ENCODE measurements at places on chromosomes 6 and 20.

DNA sequence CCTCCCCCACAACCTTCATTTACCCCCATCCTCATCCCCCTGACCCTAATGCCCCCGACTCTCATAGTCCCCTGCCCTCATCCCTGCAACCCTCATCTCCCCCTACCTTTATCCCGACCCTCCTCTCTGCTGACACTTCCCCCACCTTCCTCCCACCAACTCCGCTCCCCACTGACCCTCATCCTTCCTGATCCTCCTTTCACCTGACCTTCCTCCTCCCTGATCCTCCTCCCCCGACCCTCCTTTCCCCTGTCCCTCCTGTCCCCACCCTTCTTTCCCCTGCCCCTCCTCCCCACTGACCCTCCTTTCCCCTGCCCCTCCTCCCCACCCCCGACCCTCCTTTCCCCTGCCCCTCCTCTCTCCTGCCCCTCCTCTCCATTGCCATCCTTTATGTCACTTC lies 7.1 kb downstream of the TREML2 start:
- no peak for DNase-seq

- no peak for DNase-seq
Observed at GRCh38 chr6:142294679-142295078, 7.1 kb upstream of the ADGRG6 start.

GRCh38 chr20:35539756-35540212 lies 2.1 kb upstream of the ERGIC3 start:
- DNase-seq, result peak; percentile 53

DNA sequence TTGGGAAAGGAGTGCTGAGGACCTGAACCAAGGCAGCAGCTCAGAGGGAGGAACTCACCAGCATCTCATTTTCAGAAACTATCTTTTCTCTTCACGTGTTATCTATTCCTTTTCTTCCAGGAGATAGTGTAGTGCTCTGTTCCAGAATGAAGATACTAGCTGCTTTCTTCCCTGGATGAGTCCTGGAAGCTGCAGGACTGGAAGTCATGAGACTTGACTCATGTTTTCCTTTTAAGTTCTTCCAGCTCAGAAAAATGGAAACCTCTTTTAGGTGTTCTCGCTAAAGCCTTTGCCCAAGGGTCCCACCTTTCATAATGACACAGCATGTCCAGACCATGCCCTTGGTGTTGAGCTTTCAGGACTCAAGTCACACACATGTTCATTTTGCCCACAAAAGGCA lies 106.7 kb downstream of the UNC5CL start:
- no peak for DNase-seq

- DNase-seq, result no peak
Observed at GRCh38 chr6:551829-552350, 105.0 kb downstream of the HUS1B start.

GRCh38 chr6:138597336-138597735 lies 98.0 kb upstream of the NHSL1 start:
- DNase-seq, result no peak

DNA sequence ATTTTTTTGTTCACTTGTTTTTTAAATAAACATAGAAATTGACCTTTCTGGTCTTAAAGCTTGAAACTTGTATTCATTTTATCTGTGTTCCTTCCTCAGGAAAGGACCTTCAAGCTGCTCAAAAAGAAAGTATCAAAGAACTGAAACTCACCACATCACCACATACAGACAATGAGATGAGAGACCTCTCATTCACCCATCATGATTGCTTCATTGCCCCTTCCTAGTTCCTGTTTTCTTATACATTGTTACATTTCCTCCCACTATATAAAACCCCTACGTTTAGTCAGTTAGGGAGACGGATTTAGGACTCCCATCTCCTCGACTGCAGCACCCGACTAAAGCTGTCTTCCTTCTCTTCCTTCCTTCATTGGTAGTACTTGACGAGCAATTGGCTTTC lies 180.5 kb upstream of the OPRM1 start:
- no peak for DNase-seq

GRCh38 chr20:33273117-33273851 lies 9.7 kb upstream of the BPIFB1 start:
- DNase-seq, result no peak

DNA sequence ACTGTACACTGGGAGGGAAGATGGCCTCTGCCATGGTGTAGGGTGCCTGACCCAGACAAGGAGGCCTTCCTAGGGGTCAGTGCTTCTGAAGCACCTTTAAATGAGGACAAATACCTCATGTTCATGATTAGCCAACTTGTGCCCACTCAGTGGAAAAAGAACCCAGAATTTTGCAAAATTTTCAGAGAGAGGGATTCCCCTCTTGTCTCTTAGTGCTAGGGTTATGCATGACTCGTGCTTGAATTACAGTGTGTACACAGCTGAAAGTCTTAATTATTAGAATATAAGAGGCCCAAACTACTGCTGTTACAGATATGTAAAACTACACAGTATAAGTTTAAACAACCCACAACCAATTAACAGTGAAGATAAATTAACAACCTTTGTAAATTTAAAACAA lies 38.0 kb downstream of the HLA-G start:
- DNase-seq, result no peak

DNA sequence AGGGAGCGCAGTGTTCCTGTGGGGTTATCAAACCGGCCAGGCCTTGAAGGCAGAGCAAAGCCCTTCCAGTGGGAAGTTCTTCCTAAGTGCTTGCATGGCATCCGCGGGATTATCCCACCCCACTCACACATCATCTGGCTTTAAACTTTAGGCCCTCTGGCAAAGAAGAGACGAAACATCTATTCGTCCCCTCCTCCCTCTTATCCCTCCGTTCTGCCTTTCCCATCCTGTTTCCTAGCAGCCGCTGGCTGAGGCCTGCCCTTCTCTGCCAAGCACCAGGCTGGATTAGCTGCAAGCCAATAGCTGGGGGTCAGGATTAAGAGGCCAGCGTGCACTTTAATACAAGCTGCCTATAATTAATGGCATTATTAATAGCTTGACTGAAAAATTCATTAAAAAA lies 621.0 kb downstream of the PKHD1 start:
- DNase-seq, result no peak

DNA sequence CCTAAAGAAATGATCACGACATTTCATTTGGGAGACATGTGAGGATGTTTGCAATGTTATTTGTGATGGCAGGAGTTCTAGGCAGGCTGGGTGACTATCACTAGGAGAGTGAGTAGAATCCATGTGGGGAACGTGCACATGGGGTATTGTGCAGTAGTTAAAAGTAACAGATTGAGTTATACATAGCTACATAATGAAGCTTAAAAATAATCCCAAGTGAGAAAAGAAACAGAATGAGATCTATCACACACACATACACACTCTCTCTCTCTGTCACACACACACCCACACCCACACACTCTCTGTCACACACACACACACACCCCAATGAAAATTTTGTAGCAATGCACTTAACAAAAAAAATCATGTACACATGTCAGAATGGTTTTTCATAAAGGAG lies 218.7 kb upstream of the ARG1 start:
- DNase-seq, result no peak

DNA sequence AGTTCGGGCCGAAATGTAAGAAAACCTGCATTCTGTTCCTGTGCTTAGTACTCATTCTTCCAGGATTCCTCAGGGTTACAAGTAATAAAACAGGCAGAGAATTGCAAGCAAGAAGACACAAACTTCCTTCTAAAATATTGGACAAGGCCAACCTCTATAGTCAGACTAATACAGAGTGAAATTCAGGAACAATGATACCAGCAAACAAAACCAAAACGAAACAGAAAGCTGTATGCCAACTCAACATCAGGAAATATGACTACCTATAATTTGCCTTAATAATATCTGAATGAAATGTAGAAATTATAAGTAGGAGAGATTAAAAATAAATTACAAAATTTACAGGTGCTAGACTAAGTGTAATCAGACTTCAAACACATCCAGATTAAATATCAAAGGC lies 238.8 kb downstream of the HIVEP2 start:
- no peak for DNase-seq

DNA sequence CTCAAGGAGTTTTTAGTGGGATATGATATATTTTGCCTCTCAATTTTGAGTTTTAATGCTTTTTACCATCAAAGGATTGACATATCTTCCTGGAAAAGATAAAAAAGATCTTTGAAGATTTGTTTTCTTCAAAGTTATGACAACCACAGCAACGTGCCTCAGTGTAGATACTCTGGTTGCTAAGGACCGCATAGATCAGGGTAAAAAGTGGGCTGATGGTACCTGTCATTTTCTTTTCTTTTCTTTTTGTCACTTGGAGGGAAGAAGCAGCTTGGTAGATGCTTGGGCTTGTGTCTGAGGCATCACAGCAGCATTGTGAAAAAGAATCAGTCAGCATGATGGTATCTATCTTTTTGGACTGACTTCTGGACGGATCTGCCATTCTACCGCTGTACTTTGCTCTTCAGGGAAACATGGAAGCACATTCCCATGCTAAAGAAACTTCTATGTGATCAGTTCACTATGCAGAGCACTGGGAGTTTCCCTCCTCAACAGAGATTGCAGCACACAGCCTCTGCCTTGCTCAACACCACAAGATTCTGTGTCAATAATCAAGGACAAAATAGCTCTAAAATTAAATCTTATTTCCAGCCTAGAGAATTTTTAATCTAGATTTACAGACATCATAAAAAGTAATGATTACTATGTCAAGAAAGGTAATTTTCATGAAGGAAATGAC lies 54.8 kb upstream of the SGK1 start:
- DNase-seq, result peak; percentile 54

DNA sequence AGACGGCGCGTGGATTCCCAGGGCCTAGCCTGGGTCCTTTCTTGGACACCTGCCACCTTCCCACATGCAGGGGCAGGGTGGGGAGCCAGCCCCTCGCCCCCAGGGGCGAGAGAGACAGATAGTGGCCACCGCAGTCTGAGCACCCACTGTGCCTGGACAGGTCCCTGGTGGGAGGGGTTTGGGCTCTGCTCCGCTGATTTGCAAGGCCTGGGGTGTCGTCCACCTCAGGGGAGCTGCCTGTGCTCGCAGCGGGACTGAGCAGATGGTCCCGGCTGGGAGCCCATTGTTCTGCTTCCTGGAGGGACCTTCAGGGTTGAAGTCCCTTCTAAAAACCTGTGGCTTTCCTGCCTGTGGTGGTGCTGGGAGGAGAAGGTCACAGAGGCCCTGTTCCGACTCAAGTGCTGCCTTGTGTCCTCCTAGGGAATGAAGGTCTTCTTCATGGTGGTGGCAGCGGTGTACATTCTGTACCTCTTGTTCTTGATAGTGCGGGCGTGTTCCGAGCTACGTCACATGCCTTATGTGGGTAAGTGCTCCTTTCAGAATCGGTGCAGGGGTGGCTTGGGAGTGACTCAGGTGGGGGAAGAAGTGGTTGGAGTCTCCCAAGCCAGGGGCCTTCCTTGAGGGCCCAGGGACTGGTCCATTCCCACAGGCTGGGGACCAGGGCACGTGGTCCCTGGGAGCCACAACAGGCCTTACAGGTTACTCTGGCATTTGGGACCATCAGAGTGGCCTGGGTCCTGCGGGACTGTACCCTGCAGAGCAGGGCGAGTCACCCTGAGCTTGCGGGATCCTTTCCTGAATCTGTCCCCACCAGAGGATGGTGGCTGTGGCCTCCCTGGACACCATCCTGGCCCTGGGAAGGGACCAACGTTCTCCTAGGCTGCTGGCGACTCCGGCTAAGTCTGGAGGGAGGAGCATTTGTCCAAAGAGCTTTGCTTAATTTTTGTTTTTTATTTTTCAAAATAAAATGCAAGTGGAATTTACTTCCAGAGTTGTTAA lies 19.6 kb downstream of the DYNLT1 start:
- DNase-seq, result no peak

GRCh38 chr6:42260396-42260888 lies 42.8 kb upstream of the MRPS10 start:
- no peak for DNase-seq

- no peak for DNase-seq
Observed at GRCh38 chr6:139942331-139942730, 567.9 kb upstream of the CITED2 start.

- DNase-seq, result no peak
Observed at GRCh38 chr6:81023007-81023582, 729.4 kb downstream of the TENT5A start.

DNA sequence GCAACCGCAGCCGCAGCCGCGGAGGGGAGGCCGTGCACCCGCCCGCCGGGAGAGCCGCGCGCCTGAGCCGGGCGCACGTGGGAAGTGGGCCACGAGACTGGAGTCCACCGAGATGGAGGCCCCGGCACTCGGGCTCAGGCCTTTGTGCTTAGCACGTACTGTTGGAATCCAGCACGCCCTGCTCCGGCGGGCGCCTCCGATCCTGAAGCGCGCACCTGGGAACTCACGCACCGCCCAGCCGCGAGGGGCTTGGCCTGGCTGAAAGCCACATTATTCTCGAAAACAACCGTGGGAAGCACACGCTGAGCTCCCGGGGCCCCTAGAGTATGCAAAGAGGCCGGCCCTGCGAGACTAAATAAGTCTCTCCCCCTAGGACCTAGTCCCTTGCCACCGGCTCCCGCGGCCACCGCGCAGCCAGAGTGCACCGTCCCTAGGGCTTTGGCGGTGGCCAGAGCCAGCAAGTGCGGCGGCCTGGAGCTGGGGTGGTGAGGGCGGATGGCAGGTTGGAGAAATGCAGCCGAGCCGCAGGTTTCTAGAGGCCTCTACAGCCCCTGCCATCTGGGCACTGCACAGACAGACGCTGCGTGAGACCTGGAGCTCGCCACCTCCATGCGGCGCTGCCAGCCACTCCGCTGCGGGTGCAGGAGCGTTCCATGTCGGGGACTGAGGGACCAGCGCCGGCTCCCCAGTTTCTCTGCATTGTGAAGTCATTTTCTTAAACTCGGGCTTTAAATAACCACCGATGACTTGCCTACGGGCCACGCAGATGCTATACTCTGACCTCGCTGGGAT lies 42.0 kb upstream of the LY86 start:
- DNase-seq, result no peak

GRCh38 chr6:1983850-1984249 lies 261.6 kb downstream of the GMDS start:
- no peak for DNase-seq

DNA sequence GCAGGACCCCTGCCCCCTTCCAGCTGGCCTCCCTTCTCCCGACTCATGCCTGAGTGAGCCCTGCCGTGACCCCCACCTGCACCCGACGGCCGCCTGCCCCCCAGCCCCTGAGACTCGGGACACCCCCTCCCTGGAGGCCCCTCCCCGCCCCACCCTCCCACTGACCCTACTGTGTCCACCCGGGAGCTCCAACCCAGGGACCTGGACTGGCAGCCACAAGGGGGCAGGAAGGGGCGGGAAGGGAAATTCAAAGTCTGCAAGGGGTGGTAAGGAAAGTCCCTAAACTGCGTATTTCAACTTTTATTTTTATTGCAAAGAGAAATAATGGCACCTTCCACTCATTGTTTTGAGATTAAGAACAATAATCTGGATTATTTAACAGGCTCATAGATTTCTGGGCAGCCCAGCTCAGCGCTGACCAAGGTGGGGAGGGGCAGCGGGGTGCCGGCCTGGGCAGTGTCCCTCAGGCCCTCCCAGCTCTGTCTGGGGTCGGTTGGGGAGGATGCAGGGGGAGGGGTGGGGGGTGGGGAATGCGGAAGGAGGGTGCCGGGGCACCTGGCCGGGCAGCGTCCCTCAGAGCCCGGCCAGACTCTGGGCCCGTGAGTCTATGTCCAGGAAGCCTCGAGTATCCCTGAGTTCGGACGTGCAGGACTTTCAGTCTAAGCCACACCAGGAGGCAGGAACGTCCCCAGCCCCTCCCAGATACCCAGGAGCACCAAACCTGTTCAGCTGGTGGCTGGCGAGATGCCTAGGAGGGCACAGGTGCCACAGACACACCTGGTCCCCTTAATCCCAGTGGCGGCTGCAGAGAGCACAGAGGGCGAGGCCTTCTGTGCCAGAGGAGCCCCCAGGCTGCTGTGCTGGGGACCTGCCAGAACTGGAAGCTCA lies 1.3 kb upstream of the PTK6 start:
- DNase-seq, result peak; percentile 57

- DNase-seq, result no peak
Observed at GRCh38 chr6:72828904-72829303, 207.0 kb downstream of the KCNQ5 start.

GRCh38 chr20:63452821-63453523 lies 19.5 kb downstream of the KCNQ2 start:
- DNase-seq, result no peak
